Muscle of arm (tissue), 14 donors: ENCODE measurements at places on chromosomes 13 and 19. TPM values are rescaled to one million over a fixed set of nuclear protein-coding genes. Genes with fewer than 3 reads are reported as not detected.

DNA sequence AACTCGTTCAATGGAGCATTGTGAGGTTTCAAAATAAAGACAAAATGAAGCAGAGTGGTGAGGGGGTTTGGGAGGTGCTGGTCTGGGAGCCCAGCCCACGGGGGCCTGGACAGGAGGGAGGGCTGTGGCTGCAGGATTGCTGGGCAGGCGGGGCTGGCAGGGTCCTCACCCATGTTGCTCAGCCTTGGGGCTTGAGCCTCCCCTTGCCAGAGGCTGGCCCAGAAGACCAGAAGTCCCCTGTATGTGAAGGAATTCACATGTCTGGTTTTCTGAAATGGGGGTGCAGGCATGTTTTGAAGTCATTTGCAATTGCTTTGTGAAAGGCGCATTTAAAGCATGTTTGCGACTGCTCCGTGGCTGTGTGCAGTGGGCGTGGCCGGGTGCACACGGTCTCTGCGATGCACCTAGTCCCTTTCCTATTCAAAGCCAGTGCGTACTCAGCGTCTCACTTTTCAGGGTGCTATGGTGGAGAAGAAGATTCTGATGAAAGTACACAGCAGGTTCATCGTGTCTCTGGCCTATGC is 2.3 kb downstream of the GRK1 start:
- DNase-seq, result no peak

GRCh38 chr13:109146912-109147647 is 517.7 kb downstream of the MYO16 start:
- no peak for DNase-seq

The VSTM2B gene
- 0.15 TPM for polyA plus RNA-seq

The PCDH17 gene
- polyA plus RNA-seq, result 8.5 TPM

- no peak for DNase-seq
Measured at GRCh38 chr13:98511435-98511834, 65.5 kb downstream of the STK24 start.

DNA sequence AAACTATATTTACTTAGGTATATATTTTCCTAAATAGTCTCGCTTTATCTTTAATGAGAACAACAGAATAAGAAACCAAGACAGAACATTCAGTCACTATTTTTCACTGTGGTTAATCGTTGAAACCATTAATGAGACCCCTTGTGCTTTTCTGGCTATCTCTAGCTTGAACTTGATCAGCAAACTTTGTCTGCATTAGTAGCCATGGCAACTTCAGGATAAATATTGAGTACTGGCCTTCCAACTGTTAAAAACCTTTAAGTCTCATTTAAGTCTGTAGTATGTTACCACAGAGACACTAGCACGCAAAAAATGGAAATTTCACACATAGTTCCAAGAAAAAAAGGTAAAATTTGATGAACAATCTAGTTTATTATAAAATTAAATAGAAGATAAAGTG is 946.0 kb downstream of the SLITRK5 start:
- no peak for DNase-seq

- DNase-seq, result no peak
Measured at GRCh38 chr13:42950181-42950580, 41.9 kb downstream of the EPSTI1 start.

- DNase-seq, result no peak
Measured at GRCh38 chr13:24888291-24888931, 124.4 kb downstream of the RNF17 start.
